ENCODE measurements at places on chromosomes 3 and 15.

GRCh38 chr15:31545257-31545656, 218.6 kb downstream of the KLF13 start:
- no peak for DNase-seq

DNA sequence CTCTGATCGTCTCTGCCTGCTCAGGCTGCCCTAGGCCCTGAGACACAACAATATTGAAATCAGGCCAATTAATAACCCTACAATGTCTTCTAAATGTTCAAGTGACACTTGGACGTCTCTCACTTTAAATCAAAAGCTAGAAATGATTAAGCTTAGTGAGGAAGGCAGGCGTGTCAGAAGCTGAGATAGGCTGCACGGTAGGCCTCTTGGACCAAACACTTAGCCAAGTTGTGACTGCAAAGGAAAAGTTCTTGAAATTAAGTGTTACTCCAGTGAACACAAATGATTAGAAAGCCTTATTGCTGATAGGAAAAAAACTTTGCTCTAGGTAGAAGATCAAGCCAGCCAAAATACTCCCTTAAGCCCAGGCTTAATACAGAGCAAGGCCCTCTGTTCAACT, 2.2 kb downstream of the HPS3 start:
- DNase-seq = no peak

GRCh38 chr3:4474683-4475490, 7.8 kb upstream of the SUMF1 start:
- DNase-seq = no peak

DNA sequence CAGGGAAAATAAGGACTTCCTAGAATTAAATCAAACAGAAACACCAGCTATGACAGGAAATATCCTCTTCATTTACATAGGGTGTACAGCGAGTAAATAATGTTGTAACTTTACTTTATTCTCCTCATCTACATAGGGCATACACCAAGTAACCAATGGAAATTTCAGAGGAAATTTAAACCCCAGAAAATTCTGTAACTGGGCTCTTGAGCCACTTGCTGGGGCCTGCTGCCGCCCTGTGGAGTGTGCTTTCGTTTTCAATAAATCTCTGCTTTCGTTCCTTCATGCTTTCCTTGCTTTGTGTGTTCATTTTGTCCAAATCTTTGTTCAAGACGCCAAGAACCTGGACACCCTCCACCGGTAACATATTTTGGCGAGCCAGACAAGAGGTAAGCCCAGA, 990.4 kb upstream of the CADM2 start:
- no peak for DNase-seq

GRCh38 chr15:32717426-32718226, at the start of gene GREM1:
Gene GREM1, plus strand, starts transcription at chr15:32718004. Its CDS starts 12,687 bp downstream, at chr15:32730691.
- DNase-seq = no peak

DNA sequence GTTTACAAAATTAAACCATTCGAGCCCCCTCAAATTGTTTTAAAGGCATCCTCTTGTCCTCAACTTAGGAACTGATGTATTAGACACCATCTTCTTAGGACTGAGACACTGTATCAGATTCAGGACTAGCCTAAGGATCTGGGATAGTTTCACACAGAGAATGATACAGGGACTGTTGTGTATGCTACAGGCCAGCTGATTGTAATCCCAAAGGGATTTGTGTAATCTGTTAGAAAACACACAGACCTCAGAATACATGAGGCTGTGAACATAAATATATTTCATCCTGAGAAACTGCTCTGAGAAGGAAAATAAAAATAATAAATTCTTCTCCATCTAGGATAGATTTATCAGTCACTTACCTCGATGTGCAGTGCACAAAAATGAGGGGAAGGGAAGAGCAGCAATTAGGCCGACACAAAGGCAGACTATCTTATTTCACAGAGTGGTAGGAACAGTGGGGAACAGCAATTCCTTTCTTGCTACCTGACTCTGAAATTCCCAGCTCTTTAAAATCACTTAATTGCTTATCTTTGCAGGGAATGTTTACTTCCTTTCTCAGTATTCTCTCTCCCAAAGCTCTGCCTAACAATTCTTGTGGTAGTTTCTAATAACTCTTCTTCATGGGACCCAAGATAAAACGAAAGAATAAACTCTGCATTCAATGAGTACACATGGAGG, 322.5 kb downstream of the MAGI1 start:
- DNase-seq = no peak

GRCh38 chr3:178634975-178635374, 98.7 kb downstream of the KCNMB2 start:
- no peak for DNase-seq

DNA sequence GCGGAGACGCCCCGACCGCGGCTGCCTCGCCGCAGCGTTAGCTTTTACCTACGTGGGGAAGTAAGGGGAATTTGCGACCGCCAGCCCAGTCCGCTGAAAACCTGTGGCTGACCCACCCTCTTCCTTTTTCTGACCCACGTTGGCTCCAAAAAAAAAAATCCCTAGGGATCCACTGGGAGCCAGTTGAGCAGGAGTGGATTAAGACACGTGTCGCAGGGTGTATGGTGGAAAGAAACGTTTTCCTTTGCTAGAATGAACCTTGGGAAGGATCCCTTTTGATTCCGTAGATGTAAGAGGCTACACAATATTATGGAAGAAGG, 575 bp upstream of the PCYT1A start:
- DNase-seq = no peak

GRCh38 chr3:59473636-59474035, 423.8 kb upstream of the CFAP20DC start:
- DNase-seq = no peak

DNA sequence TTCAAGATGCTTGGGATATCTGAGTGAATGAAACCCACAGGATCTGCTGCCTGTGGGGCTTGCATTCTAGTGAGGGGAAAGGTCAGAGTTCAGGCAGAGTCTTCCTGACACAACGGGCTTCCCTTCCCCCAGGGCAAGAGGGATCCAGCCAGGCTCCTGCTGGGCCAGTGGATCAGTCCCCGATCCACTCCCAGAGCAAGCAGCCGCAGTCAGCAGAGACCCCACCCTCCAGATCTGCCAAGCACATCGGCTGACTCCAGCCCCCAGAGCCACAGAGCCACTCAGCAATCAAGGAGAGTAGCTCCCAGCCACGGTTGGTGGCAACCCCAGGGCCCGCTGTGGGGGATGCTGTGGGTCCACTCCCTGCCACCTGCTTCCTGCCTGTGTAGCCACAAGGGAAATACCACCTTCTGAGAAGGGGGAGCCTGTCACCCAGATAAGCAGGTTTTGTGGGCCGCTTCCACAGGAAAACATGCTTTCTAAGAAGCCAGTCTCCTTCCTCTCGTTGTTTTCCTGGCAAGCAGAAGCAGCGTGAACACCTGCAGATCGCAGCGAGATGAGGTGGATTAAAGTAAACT, 44.9 kb downstream of the CPN2 start:
- DNase-seq = peak; percentile 18

- DNase-seq = no peak
These were observed 88.9 kb upstream of the CCNL1 start for GRCh38 chr3:157248590-157249422.

Data from activated CD8-positive, alpha-beta memory T cell treated with anti-CD3 and anti-CD28 coated beads for 1 hour (primary cell).